ENCODE measurements at places on chromosomes 6 and 20.

GRCh38 chr20:38143646-38144554, 21.2 kb downstream of the TGM2 start:
- peak; percentile 89 for DNase-seq

GRCh38 chr6:49257549-49257948, 205.5 kb downstream of the MMUT start:
- no peak for DNase-seq

DNA sequence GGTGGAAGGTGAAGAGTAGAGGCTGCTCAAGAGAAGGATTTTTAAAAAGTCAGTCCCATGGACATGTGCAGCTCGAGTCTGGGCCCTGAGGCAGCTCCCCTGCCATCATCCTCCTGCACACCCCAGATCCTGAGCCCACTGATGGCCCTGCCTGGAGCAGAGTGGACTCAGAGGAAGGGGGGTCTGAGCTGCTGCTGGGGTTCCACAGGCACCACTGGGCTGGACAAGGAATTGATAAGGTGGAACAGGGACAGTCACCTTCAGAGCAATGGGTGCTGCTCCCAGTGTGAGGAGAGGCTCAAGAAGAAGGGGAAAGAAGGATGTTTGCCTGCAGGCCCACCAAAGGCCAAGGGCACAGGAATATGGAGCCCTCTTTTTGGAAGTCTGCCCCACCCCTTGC, 6.2 kb downstream of the ULBP2 start:
- peak; percentile 38 for DNase-seq

- DNase-seq = no peak
Measured at GRCh38 chr6:67736816-67737215, 898.3 kb upstream of the ADGRB3 start.

DNA sequence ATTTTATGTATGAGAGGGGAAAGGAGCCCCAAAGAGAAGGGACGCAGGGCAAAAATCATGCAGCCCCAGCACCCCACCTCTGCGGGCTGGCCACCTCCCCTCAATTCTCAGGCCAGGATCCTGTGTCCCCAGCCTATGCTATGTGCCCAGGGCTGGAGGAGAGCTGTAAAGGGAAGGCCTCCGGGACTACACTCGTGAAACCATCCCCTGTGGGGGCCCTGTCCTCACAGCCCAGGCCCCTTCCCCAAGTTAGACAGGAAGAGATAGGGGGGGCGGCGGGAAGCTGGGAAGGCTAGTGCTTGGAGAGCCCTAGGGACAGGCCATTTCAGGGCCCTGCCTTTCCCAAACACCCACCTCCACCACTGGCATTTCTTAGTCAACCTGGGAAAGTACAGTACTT, 1.4 kb upstream of the COL11A2 start:
- DNase-seq = no peak

- DNase-seq = no peak
Measured at GRCh38 chr6:167930295-167930694, 67.2 kb upstream of the KIF25 start.

DNA sequence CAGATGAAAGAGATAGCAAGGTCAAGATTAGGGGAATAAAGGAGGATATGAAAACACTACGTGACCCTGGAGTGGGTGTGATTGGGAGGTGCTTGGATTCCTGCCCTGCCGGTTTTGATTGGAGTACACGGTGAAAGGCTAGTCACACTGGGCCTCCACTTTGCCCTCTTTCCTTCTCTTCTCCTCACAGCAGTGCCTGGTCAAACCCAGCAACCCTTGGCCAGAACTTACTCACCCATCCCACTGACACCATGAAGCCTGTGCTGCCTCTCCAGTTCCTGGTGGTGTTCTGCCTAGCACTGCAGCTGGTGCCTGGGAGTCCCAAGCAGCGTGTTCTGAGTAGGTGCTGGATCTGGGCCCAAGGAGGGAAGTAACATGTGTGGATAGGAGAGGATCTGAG, at the start of gene WFDC13:
Gene WFDC13, plus strand, starts transcription at position 166 of the 400 bp plus-strand sequence. Its CDS starts 86 bp downstream, at position 252.
- no peak for DNase-seq

- DNase-seq = no peak
Measured at GRCh38 chr6:42250274-42250931, 32.7 kb upstream of the MRPS10 start.

DNA sequence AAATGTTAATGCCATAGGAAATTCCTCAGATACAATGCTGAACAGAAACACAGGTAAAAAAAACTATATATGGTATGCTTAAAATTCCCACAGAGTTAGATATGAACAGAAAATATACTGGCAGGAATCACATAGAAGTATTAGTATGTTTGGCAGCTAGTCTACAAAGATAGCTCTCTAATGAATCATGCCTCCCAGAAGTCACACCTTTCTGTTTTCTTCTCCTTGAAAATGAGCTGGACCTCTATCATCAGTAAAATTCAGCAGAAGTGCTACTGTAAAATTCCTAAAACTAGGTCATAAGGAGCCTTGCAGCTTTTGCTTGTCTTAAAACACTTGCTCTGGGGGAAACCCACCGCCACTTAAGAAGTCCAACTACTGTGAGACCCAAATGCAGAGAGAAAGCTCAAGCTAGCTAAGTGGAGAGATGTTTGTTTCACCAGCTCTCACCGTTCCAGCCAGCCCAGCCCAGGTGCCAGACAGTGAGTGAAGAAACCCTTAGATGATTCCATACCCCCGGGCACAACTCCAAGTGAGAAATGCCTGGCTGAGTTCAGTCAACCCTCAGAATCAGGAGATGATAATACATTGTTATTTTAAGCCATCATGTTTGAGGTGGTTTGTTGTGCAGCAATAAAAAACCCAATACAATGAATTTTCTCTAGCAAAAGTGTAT, 43.0 kb downstream of the TSPYL4 start:
- no peak for DNase-seq

GRCh38 chr6:90720404-90720803, 133.5 kb upstream of the MAP3K7 start:
- no peak for DNase-seq

GRCh38 chr6:108295676-108296075, 822 bp downstream of the AFG1L start:
- no peak for DNase-seq

DNA sequence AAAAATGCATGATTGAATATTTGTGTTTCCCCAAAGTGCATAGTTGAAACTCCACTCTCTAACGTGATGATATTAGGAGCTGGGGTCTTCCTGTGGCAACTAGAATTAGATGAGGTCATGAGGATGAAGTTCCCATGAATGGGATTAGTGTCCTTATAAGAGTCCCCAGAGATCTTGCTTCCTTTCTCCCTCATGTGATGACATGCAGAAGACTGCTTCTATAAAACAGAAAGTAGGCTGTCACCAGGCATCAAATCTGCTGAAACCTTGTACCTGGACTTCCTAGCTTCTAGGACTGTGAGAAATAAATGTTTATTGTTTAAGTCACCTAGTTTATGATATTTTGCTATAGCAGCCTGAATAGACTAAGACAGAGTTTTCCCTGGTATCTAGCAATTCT, 586.5 kb upstream of the EPHA7 start:
- no peak for DNase-seq

DNA sequence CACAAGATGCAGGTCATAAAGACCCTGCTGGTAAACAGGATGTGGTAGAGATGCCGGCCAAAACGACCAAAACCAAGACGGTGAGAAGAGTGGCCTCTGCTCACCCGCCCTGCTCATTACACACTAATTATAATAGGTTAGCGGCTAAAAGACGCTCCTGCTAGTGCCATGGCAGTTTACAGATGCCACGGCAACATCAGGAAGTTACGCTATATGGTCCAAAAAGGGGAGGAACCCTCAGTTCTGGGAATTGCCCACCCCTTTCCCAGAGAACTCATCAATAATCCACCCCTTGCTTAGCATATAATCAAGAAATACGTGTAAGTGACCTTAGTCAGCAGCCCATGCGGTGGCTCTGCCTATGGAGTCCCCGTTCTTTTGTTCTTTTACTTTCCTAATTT, 17.6 kb downstream of the BHLHE23 start:
- DNase-seq = no peak

GRCh38 chr6:44302856-44303255, 10.3 kb downstream of the AARS2 start:
- DNase-seq = no peak

DNA sequence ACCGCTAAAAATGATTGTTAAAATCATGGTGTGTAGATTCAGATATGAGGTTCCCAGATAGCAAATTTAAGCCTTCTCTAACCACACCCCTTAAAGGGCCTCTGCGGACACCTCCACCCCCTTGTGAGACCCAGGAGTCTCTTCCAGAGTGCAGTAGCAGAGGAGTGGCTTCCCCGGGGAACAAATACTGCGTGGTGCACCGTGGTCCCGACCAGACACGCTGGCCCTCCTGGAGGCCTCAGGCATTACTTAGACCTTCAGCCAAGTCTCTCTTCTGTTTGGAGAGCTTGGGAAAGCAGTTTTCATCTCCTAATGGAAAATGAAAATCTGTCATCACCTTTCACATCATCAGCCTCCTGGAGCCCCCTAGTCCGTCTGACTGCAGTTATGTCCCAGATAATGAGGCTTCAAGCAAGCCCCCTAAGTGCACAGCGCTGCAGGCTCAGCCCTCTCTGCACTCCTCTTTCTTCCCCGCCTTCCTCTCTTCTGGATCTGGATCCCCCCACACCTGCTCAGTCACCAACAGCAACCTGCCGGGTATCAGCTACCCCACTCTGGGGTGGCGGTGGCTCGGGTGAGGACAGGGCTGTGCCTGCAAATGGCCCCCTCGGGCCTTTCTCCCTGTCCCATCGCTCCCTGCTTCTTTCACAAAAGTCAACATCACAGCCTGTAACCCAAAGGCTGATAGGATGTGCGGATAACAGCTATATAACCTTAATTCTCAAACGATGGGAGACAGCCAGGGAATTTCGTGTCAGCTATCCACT, 58.8 kb upstream of the TAGAP start:
- DNase-seq = peak; percentile 70

DNA sequence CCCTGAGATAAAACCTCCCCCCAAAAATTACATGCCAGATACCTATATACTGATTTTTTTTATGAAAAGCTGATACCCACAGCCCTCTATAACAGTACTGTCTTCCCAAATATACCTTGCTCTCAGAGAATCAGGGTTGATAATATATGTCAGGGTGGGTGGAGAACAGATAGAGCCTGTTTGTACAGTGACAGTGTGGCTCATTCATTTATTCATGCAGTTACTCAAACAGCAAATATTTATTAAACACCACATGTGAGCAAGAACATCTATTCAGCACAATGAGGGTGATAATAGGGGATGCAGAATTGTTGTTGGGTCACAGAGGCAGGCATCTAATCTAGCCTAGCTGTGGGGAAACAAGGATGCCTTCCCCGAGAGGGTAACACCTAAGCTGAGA, 334.2 kb downstream of the MAFB start:
- no peak for DNase-seq

- DNase-seq = no peak
Measured at GRCh38 chr6:37840143-37840939, 20.8 kb downstream of the ZFAND3 start.

DNA sequence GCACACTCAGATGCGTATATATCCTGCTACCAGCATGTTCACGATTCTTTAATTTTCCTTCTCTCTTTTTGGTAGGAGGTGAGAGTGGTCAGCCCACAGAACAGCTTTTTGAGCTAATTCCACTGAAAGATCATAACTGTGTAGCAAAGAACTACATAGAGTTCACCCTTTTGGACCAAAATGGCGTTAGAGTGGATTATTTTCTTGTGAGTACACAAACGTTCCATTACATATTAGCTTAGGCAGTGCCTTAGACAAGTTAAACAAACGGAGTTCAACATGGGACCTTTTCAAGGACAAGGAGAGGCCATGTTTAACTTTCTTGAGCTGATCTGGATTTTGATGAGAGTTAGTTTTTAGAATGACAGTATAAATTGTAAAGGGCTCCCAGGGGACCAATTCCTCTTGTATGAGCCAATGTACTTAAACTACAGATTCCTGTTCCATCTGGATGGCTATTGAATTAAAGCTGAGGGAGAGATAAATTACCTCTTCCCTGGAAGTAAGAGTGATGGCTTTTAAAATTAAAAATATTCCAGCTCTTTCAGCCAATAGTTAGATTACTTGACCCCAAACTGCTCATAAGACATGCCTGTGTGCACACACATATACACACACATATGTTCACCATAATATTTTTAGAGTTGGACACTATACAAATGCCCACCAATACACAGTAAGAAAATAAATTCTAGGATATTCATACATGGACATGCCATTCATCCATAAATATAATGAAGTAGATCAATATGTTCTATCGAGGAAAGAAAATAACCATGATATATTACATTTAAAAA, 25.6 kb upstream of the ARMH2 start:
- no peak for DNase-seq

- DNase-seq = no peak
Measured at GRCh38 chr6:36277946-36278470, 8.1 kb downstream of the PNPLA1 start.

GRCh38 chr6:71034563-71035345, 77.9 kb upstream of the B3GAT2 start:
- no peak for DNase-seq

DNA sequence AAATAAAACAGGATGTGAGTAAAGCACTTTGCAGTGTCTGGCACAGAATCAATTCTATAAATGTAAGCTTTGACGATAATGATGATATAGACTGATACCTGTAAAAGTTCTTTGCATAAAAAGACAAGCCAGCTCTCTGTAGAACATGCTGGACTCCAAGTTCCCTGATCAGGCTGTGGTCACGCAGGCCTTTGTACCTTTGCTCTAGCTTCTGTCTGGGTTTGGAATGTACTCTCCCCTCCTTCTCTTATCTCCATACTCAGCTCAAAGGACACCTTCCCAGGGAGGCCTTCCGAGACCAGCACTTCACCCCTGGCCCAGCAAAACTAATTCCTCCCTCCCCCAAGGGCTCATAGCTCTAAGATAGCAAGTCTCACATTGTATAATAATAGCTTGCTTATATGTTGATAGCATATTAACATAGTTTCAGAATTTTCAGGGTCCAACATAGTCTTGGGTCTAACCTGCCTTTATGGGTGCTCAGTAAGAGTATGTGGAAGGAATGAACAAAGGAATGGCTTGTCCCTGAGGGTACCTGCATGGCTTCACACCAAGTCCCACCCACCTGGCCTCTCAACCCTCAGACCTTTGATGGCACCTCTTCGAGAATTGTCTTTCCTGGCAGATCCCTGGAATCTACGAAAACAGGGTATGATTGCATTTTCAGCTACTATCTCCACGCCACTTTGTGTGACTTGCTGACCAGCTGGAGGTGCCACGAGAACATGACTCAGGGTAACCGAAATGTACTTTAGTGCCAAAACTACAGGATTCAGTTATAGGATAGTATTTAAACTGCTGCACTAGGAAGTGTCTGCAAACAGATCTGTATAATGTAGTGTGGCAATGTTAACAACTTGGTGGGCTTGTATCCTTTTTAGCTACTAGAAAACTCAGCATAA, 41.7 kb upstream of the PIM1 start:
- no peak for DNase-seq

- DNase-seq = no peak
Measured at GRCh38 chr6:2993755-2994317, 5.9 kb upstream of the NQO2 start.

DNA sequence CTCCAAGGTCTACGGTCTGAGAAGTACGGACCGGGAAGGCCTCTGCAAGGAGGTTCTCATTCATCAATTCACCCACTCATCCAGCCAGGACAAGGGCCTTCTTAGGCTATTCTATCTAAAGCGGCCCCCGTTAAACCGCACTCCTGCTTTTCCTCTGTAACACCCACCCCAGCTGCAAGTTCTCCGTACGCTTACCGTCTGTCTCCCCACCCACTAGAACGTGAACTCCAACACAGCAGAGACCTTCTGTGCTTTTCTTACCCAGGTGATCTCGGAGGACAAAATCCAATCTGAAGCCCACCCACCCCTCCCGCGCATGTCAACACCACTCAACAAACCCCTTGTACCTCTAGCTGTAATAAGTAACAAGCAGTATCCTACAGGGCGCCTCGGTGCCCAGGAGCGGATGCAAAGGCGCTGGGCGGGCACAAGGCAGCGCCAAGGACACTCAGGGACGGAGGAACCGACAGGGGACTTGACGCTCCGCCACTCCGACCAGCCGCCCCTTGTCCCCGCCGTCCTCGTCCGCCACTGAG, 351 bp downstream of the AURKA start:
- no peak for DNase-seq

Data from coronary artery (tissue), 2 donors.